Stimulated activated CD8-positive, alpha-beta memory T cell treated with anti-CD3 and anti-CD28 coated beads, Interleukin-4, amount 100 ng/mL, for 4 hours (primary cell): ENCODE measurements at places on chromosomes 3 and 15.

DNA sequence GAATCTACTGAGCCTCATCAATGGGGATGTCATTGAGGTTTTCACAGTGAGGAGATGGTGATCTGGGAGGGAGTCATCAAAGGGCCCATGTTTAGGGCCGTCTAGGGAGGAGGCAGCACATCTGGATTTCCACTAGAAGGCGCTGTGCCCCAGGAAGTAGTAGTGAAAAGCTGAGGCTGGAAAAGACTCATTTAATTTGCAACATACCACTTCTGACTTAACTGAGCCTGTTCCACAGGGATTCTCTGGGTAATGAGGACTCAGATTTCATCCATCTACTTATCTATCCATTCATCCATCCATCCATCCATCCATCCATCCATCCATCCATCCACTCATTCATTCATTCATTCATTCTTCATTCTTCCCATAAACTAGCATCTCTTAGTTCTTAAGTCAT lies 17.4 kb upstream of the SHF start:
- DNase-seq: peak; percentile 21

GRCh38 chr15:74045636-74046274 lies 36.6 kb downstream of the GOLGA6A start:
- DNase-seq: no peak

DNA sequence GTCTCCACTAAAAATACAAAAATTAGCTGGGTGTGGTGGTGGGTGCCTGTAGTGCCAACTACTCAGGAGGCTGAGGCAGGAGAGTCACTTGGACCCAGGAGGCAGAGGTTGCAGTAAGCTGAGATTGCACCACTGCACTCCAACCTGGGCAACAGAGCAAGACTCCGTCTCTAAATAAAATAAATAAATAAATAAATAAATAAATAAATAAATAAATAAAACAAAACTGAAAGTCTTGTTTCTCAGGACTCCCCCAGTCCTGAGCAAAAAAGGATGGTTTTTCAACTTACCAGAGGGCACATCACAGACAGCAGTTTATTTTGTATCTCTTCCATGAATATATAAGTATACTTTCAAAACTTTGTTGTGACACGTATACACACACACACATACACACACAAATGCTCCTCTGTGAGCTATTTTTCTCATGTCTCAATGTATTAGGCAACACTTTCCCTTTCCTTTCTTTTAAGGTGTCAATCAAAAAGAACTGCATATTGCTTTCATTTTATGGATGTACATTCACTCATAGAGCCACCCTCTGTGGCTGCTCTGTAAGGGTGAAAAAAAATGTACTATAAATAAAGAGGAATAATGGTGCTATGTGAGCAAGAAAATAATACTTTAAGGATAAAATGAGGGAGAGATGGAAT lies 54.8 kb upstream of the MITF start:
- no peak for DNase-seq

DNA sequence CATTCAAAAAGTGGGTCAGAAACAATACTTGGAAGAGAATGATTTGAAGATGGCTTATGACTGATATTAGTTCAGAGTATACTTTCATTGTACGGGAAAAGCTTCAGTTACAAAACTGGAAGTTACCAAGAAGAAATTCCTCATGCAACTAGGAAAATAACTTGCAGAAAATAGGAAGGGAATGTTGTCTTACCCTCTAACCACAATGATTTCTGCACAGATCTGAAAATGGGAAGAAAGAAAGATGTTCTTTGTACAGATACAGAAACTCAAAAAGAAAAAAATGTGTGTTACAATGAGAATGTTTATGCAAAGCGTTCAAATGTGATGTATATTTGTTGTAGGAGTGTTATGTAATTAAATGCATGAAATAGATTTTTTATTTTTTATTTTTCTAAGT lies 3.7 kb downstream of the ZNF280D start:
- no peak for DNase-seq

- no peak for DNase-seq
These were observed 48.3 kb upstream of the CCDC50 start for GRCh38 chr3:191280882-191281281.

DNA sequence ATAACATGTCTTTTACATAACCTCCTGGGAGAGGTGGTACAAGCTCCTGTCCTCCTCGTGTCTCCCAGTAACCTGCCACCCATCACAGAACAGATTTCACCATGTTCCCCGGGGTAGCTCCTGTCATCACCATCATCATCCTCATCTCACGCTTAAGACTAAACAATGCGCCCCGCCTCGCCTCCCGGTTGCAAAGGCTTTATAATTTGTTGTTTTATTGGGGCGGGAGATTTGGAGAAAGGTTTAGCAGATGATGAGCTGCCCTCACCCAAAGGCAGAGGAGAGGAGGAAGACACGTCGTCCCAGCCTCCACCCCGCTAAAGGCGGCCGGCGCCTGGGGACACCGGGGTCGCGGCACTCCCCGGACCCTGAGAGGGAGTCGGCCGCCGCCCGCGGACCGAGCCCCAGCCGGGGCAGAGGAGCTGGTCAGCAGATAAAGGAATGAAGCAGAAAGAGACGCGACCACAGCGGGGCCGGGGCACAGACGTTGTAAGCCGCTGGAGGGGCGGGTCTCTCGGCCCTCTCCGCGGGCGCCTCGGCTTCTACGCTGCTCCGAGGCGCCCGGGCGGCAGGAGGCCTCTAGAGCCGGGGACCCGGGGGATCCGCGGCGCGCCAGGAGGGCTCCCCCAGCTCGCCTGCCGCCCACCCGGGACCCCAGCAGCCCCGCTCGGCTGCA lies 589 bp downstream of the HERC1 start:
- no peak for DNase-seq
